ENCODE measurements at places on chromosomes 12 and 14.

DNA sequence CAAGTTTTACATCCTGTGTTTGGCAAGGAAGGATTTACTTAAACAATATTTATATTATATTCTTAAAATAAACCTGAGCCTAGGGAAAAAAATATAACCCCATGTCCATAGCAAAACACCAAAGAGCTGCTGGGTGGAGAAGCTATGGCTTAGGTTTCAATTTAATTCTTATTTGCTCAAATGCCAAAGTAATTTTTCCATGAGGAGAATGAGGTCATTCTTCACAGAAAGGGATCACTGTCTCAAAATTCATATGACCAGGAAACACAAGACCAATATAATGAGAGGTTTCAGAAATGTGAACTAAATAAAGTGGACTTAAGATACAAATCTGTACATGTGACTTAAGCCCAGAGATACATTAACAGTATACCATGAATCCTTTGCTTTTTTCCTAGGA is 195.0 kb downstream of the PHLDA1 start:
- no peak for DNase-seq

DNA sequence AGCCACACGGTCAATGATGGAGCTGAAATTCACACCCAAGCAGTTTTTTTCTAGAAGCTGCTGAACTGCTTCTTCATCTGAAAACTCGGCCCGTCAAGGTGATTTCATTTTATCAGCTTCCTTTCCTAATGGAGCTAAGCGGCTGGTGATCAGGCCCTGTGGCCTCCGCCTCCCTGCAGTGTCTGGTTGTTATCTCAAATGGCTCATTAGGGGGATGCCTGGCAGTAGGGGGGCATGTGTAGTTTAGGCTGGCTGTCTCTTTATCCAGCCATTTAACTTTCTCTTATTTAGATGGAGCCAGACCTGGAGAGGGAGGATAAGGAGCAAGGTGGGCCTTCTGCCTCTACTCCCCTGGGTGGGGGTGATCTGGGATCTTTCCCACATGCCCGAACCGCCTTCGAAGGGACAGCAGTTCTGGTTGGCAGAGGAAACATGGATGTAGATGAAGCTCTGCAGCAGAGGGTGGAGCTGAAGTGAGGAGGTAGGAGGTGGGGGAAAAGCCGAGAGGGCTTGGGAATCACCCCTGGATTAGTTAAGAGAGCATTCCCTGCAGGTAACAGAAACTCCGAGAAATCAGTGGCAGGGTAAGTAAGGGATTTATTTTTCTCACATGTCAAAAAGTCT is 64.4 kb downstream of the TGFB3 start:
- DNase-seq, result peak; percentile 36

GRCh38 chr12:123253641-123254459 is 17.8 kb downstream of the CDK2AP1 start:
- no peak for DNase-seq

DNA sequence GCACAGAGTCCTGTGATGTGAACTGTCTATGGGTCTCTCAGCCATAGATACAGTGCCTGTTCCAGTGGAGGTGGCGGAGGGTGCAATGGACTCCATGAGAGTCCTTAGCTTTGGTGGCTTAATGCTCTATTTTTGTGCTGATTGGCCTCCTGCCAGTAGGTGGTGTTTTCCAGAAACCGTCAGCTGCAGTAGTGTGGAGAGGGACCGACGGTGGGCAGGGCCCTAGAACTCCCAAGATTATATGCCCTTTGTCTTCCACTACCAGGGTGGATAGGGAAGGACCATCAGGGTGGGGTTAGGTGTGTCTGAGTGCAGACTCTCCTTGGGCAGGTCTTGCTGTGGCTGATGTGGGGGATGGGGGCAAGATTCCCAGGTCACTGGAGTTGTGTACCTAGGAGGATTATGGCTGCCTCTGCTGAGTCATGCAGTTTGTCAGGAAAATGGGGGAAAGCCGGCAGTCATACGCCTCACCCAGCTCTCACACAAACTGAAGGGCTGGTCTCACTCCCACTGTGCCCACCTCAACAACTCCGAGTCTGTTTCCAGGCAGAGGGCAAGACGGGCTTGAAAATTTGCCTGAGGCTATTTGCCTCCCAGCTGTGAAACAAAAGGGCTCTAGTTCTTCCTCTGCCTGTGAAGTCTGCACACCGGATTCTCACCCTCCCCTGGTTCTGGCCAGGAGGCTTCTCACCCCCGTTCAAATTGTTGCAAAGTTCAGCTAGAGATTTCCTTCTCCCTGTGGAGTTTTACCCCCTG is 24.9 kb upstream of the ZDHHC17 start:
- peak; percentile 48 for DNase-seq

DNA sequence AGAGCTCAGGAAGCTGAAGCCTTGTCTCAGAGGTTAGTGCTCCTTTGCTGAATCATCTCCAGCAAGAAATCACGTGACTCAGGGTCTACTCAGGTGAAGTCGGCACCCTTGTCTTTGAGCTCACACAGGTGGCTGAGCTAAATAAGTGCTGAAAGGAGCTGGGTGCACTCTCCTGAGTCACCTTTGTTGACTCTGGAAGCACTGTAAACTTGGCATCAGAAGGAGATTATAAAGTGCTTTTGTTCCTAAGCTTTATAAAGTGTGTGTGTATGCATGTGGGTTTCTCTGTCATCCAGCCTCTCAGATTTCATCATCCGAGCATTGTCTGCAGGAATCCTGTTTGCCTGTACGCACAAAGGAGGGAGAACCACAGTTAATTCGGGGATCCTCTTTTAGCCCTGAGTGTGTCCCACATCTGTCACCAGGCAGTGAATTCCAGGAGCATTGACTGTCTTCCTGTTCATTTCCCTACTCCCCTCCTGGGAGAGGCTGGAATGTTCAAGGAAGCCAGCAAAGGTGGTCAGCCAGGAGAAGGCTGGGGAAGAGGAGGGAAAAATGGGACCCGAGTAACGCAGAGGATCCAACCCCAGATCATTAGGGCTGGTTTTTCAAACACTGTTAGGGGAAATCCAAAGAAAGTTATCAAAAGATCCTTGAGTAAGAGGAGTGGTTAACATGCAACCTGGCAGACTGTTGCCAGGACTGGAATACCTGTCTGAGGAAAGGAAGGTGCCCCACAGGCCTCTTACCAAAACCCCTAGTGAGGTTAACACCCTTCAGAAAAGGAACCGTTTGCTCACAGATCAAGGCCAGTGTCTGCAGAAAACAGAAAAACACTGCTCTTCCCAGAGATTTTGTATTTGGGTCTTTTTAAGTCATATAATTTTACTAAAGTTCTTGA is 157.5 kb upstream of the HIF1A start:
- peak; percentile 56 for DNase-seq

DNA sequence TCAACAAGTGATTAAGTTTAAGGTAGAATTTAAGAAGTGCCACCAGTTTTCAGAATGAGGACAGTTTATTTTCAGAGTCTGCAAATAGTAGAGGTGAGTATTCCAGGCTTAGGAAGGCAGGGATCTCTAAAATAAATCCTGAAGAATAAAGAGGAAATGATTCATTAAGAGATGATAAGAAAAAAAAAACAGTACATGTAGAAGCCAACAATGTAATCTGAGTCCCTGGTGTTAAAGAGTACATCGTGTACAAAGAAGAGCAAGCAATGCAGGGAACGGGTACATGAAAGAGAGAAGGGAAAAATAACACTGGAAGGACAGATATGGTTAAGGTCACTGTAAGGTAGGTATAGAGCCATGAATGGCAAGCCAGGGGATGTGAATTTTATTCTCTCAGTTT is 95.2 kb upstream of the FOXG1 start:
- no peak for DNase-seq

GRCh38 chr12:119749666-119750065 is 81.7 kb downstream of the PRKAB1 start:
- no peak for DNase-seq

DNA sequence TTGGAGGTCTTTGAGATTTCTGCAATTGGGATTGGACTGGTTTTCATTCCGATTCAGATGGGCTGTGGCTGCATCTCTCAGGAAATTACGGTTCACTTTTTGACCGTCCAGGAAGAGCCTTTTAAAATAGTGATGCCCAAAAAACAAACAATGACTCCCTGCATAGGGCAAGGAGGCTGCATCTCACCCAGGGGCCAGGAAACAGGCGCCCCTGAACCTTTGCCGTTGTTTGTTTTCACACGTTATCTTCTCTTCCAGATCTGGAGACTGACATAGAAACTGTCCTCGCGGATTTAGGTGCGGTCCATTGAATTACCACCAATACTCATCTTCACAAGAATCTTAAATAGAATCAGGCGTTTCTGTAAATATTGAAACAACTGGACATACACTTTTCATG is 66.0 kb downstream of the FLRT2 start:
- no peak for DNase-seq

- no peak for DNase-seq
Measured at GRCh38 chr14:71555654-71556559, 376.3 kb upstream of the RGS6 start.

DNA sequence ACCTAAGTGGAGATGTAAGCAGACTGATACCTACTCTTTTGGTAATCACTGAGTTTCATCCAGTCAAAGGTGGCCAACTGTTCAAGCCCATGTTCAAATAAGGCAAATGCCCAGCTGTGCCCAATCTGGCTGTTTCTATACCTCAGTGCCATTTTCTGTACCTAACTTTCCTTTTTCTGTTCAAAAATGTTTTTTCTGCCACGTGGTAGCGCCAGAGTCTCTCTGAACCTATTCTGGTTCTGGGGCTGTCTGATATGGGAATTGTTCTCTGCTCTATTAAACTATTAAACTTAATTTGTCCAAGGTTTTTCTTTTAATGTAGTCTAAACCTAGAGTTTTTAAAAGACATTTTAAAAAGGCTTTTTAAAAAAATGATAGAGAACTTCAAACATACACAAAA is 391.2 kb downstream of the NOVA1 start:
- no peak for DNase-seq

GRCh38 chr12:88558340-88558867 is 21.9 kb downstream of the KITLG start:
- no peak for DNase-seq

DNA sequence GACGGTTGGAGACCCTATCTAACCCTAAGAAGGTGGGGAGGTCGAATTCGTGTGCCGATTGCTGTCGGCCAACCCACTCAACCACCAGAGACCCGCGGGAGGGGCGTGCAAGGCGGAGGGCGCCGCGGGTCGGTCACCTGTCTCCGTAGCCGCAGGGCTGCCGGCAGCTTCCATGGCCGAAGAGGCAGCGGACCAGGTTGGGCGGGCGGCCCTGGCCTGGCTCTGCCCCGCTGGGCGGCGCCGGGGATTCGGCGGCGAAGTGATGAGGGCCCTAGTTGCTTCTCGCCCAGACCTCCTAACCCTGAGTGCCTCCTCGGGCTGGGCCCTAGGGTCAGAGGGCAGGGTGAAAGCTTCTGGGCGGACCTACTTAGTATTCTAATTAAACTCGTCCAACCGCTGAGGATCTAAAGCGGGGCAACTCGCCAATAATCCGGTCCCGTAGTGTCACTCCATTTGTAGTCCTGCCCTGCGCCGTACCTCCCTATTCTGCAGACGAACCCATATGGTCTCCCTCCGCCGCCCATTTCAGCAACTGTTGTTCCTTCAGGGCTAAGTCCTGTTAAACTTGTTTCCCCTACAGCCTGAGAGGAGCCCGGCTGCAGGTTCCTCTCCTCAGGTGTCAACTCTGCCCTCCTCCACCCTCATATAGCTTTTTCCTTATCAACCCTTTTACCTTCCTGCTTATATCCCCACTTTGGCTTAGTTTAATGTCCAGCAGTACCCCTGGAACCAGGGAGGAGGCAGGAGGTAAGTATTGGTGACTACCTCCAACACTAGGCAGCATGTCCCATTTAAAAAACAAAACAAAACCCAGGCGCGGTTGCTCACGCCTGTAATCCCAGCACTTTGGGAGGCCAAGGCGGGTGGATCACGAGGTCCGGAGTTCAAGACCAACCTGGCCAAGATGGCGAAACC is at the start of gene PYM1:
PYM1 (minus strand) TSS at position 307 of the 915 bp plus-strand sequence; CDS start at position 174, 133 bp downstream.
- peak; percentile 96 for DNase-seq

DNA sequence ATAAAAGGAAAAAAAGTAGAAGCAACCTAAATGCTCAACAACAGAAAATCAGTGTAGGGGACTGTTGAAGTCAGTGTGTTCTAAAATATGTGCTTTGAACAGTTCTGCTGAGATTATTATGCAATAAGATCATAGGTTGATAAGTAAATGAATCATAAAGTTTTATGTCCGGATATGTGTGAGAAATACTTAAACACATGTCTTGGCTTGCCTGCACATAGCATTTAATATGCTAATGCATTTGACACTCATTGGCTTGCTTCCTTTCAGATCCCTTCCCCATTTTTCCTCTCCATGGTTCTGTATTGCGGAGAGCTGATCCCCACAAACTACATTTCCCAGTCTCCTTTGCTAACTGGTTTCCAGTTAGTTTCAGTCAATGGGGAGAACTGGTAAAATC is 573.8 kb upstream of the TBX3 start:
- DNase-seq, result no peak
